Stimulated activated CD8-positive, alpha-beta memory T cell treated with anti-CD3 and anti-CD28 coated beads, Interleukin-2, amount 100 ng/mL, for 1 hour (primary cell): ENCODE measurements at places on chromosomes 7 and 10.

- DNase-seq = no peak
Measured at GRCh38 chr7:73890555-73891147, 29.7 kb downstream of the TMEM270 start.

DNA sequence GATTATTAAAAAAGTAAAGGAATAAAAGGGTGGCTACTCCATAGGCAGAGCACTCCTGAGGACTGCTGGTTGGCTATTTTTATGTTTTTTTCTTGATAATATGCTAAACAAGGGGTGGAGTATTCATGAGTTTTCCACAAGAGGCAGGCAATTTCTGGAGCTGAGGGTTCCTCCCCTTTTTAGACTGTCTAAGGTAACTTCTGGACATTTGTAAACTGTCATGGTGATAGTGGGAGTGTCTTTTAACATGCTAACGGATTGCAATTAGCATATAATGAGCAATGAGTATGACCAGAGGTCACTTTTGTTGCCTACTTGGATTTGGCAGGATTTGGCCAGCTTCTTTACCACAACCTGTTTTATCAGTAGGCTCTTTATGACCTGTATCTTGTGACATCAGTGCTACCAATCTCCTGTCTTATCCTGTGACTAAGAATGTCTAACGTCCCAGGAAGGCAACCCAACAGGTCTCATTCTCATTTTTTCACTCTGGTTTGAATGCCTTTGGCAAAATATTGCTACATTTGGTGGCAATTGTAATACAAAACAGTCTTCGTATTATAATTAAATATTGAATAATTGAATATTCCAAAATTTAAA lies 587.8 kb upstream of the POM121L12 start:
- no peak for DNase-seq

GRCh38 chr10:63935705-63936104 lies 414.5 kb downstream of the REEP3 start:
- DNase-seq = no peak

- no peak for DNase-seq
Measured at GRCh38 chr10:128981251-128981650, 485.8 kb upstream of the MGMT start.

- no peak for DNase-seq
Measured at GRCh38 chr7:130142654-130143333, 62.4 kb downstream of the TMEM209 start.
